ENCODE measurements at places on chromosomes 7 and 10.

GRCh38 chr7:46864716-46865115 is 717.2 kb downstream of the TNS3 start:
- DNase-seq = no peak

DNA sequence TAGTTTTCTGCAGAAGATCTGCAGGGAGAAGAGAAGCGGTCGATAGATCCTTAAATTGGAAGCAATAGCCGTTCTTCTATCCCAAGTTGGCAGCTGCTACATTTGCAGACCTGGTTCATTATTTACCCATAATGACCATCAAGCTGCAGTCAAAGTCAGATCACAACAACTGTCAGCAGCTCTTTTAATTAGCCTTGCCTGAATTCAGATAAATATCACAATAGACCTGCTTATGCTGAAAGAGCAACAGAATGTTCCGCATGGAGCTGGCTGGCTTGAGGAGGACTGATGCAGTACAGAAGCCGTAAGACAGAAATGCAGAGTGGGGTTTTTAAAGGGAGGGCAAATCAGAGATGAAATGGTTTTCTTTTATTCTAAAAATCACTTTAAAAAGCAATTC is 109.4 kb downstream of the HIBADH start:
- DNase-seq = no peak

DNA sequence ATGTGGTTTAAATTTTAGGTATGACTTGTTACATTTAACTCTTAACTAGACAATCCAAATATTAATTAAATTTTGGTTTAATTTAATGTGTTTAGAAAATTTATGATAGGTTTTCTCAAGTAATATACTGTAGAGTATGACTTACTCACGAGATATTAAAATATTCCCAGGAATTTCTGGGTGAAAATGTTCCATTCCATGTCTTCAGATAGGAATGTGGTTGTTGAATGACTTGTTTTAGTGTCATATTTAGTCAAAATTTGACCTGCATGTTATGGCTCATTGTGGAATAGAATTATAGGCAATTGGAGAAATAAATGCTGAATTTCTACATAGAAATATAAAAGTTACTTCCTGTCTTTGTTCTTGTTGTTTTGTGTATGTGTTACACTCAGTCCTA is 46.7 kb downstream of the SHOC2 start:
- no peak for DNase-seq

GRCh38 chr10:1186683-1186990 is 130.5 kb downstream of the WDR37 start:
- DNase-seq = no peak

DNA sequence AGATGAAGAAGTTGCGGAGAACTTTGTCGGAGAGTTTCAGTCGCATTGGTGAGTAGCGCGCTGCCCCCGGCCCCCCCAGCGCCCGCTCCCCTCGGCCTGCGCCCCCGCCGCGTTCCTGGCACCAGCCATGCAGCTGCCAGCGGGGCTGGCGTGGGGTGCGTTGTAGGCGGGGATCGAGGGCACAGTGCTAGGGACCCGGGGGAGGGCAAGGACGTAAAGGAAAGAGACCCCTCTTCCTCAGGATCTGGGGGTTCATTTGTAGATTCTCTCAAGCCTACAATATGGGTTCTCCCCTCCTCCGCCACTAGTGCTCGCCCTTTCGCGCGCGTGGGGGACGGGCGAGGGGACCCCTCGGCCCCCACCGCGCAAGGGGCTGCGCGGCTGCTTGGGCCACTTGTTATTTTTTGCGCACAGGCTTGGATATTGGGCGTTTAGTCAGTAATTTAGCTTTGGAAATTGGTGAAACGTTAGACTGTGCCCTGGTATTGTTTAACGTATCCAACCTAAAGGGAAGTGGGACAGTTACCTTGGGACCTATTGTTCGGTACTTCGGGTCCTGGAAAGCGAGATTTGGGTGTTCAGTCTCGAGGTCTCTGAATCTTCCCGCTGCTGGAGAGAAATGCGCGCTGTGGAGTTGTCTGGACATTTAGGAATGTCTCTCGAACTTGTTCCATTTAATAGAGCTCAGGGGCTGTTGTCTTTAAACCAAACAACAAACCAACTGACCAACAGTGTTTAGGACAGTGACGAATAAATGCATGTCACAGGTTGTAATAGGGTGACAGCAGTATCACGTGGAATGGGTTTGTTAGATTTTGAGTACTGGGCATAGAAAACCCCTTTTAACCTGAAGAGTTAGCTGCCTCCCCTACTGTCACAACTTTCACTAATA is 796 bp downstream of the CDK14 start:
- DNase-seq = peak; percentile 34

GRCh38 chr7:116277070-116277469 is 66.7 kb downstream of the TES start:
- no peak for DNase-seq

GRCh38 chr10:63116452-63117072 is 16.6 kb upstream of the NRBF2 start:
- DNase-seq = peak; percentile 46

GRCh38 chr7:41247143-41247865 is 455.6 kb downstream of the INHBA start:
- peak; percentile 96 for DNase-seq

DNA sequence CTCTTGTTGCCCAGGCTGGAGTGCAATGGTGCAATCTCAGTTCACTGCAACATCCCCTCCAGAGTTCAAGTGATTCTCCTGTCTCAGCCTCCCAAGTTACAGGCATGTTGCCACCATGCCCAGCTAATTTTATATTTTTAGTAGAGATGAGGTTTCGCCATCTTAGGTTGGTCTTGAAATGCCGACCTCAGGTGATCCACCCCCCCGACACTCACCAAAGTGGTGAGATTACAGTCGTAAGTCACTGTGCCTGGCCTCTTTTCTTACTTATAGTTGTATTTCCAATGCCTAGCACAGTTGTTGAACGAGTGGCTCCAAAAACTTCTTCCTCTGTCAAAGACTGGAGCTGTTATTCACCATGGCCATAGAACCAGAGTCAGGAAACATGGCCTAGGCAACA is 6.7 kb downstream of the RNF216 start:
- DNase-seq = no peak

GRCh38 chr10:62545160-62546066 is 171.2 kb downstream of the ZNF365 start:
- no peak for DNase-seq

- no peak for DNase-seq
Observed at GRCh38 chr10:67770537-67770936, 67.5 kb downstream of the DNAJC12 start.

- no peak for DNase-seq
Observed at GRCh38 chr7:81308643-81309322, 389.9 kb upstream of the SEMA3C start.

- no peak for DNase-seq
Observed at GRCh38 chr10:13917791-13918190, 331.0 kb downstream of the PRPF18 start.

- peak; percentile 7 for DNase-seq
Observed at GRCh38 chr7:39952803-39953202, 2.7 kb downstream of the CDK13 start.

- no peak for DNase-seq
Observed at GRCh38 chr7:154769527-154769926, 233.4 kb downstream of the PAXIP1 start.

GRCh38 chr7:87204933-87205332 is 14.6 kb downstream of the TMEM243 start:
- DNase-seq = no peak

GRCh38 chr7:16121876-16122390 is 299.4 kb downstream of the CRPPA start:
- DNase-seq = no peak

DNA sequence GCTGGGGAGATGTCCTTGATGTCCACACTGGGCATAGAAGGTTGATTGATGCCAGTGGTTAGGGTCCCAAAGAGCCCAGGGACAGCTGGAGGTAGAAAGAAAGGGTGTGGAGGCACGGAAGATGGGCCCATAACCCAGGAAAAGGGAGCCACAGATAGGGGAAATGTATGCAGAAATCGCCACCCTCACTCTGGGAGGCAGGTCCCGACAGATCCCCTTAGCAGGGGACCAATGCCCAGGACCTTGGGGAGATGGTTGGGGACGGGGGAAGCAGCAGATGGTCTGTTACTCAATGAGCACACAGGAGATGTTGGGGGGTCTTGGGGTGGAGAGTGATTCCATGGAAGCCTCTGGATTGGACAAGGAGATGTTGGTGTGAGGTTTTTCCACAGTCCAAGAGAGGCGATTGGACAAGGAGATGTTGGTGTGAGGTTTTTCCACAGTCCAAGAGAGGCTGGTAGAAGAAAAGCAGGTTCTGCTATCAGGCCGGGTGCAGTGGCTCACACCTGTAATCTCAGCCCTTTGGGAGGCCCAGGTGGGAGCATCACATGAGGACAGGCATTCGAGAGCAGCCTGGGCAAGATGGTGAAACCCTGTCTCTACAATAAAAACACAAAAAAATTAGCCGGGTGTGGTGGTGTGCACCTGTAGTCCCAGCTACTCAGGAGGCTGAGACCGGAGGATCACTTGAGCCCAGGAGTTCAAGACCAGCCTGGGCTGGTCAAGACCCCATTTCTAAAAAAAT is 7.0 kb upstream of the PPP1R35 start:
- DNase-seq = no peak

DNA sequence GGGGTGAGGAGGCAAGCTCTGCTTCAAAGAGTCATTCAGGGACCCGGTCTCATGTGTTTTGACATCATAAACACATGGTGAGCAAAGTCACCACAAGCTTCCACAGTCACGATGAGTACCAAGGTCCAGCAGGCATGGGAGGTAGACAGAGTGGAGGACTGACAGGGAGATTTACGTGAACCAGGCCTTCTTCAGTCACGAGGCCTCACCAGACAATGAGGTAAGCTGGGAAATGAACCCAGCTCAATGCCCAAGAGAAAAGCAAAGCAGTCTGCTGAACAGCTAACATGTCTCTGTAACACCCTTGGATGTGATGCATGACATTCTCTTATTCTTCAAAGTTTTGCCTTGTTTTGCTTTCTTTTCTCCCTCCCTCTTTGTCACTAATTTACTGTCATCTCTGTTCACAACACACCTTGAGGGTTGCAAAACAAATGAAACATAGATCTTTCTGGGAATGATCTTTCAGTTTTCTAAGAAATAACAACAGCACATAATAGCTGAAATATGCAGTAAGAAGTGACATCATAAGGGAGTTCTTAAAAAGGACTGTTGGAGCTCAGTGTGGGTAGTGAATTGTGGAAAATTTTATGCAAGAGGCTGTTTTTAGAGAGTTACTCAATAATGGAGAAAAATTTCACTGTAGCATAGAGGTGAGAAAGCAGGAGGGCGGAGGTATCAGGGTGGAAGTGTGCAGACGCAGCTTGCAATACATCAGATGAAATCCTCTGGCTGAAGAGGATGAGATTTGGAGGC is 9.0 kb downstream of the PPP1R17 start:
- DNase-seq = no peak

- DNase-seq = peak; percentile 20
Observed at GRCh38 chr10:5776881-5777197, 36.4 kb downstream of the GDI2 start.

- DNase-seq = no peak
Observed at GRCh38 chr7:11698384-11698871, 133.6 kb downstream of the THSD7A start.

- no peak for DNase-seq
Observed at GRCh38 chr7:141203586-141203985, 129.7 kb downstream of the TMEM178B start.

GRCh38 chr7:78172933-78173591 is 374.5 kb downstream of the PHTF2 start:
- no peak for DNase-seq

DNA sequence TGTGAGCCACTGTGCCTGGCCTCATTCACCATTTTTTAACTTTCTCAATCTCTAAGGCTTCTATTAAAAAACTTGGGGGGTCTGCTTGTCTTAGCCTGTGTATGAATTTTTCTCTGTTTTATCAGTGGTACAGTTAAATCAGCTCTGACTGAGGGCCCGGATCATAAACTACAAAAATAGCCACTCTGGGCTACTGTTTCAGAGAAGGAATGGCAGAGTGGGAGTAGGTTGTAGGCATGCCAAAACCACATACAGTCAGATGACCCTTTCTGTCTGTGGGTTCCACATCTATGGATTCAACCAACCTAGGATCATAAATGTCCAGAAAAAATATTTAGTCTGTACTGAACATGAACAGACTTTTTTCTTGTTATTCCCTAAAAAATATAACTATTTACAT is 21.3 kb downstream of the TBC1D12 start:
- no peak for DNase-seq

DNA sequence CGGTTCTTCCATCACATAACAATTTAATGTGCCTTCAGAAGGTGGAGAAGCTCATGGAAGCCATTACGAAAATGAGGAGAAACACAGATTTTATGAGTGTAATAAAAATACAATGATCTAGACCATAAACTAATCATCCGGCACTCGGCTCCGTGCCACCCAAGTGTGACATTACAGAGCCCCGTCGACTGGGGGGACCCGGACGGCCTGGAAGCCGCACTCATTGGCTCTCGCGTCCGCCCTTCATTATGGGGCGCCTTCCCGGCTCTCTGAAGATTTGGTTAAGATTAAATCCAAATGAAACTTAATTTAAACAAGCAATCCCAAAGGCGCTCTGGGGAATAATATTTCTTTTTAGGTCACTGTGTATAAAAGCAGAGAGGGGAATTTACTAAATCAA is 242.6 kb downstream of the DNAJB6 start:
- DNase-seq = no peak

DNA sequence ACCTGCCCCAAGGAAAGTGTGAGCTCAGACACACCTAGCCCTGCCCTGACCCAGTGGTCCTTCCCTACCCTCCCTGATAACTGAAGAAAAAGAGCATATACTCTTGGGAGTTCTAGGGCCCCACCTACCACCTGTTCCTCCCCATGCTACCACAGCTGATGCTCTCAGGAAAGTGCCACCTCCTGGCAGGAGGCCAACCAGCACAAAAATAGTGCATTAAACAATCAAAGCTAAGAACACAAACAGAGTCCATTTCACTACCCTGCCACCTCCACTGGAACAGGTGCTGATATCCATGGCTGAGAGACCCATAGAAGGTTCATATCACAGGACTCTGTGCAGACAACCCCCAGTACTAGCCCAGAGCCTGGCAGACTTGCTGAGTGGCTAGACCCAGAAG is 288.6 kb upstream of the PHF14 start:
- DNase-seq = no peak

GRCh38 chr7:139359366-139360209 is at the start of gene LUC7L2:
Gene LUC7L2 (plus strand): TSS chr7:139359894. CDS start chr7:139360262, 368 bp downstream.
- DNase-seq = peak; percentile 98

GRCh38 chr10:103758294-103758681 is 97.1 kb downstream of the SH3PXD2A start:
- peak; percentile 91 for DNase-seq

DNA sequence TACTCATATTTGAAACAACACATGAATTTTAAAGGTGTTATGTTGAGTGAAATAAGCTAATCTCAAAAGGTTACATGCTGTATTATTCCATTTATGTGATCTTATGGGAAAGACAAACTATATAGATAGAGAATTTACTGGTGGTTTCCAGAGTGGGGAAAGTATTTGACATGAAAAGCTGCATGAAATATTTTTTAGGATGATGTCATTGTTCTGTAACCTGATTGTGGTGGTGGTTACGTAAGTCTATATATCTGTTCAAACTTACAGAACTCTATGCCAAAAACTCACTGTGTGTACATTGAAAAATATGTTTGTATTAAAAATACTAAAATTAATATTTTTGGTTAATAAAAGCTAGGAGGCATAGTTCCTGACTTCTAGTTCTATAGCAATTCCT is 453.0 kb downstream of the SORCS3 start:
- DNase-seq = no peak
